ENCODE measurements at places on chromosomes 13 and 19.

DNA sequence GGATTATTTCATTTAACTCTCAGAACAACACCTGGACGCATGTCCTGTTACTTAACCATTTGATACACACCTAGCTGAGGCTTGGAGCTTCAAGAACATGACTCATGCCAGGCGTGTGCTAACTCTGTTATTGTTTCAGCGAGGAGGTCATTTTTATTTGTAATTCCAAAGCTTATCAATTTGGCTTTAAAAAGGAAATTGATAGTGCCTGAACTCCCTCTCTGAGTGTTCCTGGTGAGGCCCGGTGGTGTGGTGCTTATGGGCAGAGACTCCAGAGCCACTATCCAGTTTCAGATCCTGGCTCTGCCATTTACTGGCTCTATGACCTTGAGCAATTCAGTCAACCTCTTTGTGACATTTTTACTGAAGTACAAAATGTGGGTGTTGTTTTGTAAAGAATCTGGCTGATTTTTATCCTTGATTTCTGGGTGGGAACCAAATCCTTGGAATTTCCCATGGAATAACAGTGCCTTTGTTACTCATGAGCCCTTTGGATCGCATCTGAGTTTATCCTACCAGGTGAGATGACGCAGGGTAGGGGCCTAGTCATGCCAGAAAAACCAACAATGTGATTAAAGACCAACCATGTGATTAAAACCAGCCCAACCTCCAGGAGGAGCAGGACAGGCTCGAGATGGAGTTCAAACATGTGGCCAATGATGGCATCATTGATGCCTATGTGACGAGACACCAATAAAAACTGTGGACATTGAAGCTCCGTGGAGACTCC lies 198.8 kb downstream of the MYO16 start:
- no peak for DNase-seq

DNA sequence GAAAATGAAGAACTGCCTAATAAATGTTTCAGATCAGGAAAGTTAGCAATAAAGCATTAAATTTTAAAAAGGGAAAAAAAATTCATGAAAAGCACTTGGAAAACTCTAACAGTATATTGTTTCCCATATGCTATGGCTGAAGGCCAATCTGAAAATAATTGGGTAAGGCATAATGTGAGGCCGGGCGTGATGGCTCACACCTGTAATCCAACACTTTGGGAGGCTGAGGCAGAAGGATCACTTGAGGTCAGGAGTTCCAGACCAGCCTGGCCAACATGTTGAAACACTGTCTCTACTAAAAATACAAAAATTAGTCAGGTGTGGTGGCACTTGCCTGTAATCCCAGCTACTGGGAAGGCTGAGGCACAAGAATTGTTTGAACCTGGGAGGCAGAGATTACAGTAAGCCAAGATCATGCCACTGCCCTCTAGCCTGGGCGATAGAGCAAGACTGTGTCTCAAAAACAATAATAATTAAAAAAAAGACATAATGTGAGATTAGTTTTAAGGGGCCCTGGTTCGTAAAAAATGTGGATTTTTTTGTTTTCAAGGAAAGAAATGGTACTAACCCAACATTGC lies 15.2 kb downstream of the INTS6 start:
- DNase-seq = no peak

- peak; percentile 9 for DNase-seq
These were observed 25.9 kb upstream of the NAPA start for GRCh38 chr19:47540748-47541147.

- no peak for DNase-seq
These were observed 1067.0 kb downstream of the PCDH17 start for GRCh38 chr13:58698531-58698930.

DNA sequence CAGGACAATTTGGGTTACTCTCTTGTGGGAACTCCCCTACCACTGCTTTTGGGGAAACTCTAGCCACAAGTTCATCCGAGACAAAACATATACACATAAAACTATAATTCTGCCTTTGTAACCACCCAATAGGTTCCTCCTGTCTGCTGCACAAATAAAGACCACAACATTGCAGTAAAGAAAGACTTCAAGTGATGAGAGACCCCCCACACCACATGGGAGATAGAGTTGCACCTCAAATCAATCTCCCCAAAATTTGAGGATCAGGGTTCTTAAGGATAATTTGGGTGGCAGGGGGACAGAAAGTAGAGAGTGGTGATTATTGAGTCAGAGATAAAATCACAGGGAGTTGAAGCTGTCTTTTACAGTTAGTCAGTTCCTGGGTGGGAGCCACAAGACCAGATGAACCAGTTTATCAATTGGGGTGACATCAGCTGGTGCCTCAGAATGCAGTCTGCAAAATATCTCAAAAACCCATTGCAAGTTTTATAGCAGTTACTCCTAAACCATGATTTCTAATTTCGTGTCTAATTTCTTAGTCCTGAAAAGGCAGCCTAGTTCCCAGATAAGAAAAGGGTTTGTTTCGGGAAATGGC lies 1348.5 kb downstream of the PCDH9 start:
- no peak for DNase-seq

GRCh38 chr13:27487776-27488175 lies 37.4 kb upstream of the MTIF3 start:
- DNase-seq = no peak

All from brain (organoid and tissue), 16 donors.